Stimulated activated CD4-positive, alpha-beta T cell treated with anti-CD3 and anti-CD28 coated beads, Interleukin-15, amount 100 ng/mL, for 48 hours (primary cell): ENCODE measurements at places on chromosomes 1 and 21.

GRCh38 chr1:64033667-64034220, 169.7 kb upstream of the UBE2U start:
- no peak for DNase-seq

GRCh38 chr21:35120631-35121180, 71.6 kb upstream of the RUNX1 start:
- DNase-seq = no peak

- no peak for DNase-seq
Measured at GRCh38 chr1:30405081-30405480, 318.3 kb downstream of the MATN1 start.

DNA sequence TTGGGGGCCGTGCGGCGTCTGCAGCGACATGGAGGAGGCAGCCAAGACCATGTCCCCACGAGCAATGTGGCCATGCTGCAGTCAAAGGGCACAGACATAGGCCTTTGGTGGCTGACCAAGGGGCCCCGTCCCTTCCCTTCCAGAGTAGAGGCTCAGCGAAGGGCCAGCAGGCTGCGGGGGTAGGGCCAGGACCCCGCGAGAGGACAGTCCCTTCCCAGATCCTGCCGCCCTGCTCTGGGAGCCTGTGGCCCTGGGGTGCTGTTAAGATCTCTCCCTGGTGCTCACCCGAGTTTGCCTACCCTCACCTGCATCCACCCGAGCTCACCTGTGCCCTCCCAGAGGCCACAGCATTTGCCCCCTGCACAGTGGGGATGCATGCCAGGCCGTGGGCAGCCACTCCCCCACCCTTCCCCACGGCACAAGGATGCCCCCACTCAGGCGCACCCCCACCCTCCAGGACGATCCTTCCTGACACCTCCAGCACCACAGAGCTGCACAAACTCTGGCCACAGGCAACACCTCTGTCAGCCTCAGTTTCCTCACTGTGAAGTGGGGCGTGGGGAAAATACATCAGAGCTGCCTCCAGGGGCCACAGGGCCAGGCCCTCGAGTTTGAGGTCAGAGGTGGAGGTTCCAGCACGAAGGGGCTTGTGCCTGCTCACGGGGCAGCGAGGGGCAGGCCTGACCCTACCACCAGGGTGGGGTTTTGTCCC, 15.5 kb downstream of the ITGB2 start:
- no peak for DNase-seq

DNA sequence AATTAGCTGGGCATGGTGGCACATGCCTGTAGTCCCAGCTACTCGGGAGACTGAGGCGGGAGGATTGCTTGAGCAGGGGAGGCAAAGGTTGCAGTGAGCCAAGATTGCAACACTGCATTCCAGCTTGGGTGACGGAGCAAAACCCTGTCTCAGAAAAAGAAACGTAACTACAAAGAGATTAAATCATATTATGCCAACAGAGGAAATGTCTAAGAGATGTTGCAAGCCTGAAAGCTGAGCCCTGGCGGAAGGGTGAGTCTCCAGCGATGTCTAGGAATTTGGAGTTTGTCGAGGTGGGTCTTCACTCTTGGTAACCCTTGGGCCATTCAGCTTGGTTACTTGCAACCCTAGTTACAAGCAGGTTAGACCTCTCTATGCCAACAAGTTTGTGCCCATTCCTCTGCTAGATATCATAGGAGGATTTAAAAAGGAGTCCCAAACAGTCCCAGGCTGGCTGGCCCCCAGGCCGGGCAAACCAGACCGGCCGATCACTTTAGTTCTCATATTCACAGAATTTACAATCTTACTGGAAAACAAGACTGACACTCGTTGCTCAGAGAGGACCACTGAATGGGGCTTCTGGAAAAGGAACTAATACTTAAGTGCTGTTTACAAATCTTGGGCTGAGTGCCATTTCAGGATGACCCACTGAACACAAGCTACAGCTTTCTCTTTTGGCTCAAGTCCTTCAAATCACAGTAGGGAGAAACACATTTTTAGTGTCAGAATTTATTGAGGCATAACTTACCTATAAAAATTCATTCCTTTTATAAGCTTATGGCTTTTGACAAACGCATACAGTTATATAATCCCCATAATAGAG, 27.1 kb downstream of the SLC30A1 start:
- DNase-seq = no peak

DNA sequence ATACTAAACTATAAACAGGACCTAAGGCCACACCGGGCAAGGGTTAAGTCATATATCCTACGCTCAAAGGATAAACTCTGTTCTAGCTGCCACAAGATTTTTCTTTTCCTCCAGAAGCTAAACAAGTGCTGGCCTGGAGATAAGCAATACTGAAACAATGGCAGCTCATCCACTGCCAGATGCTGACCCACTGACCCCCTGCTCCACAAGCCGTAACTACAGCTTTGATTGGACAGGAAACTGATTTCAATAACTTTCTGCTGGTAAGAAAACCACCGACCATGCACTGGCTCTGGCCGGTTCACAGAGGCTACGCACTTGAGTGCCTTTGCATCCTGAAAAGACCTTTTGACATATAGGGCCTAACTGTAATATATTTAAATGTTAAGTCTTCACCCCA, 51.3 kb upstream of the PLA2G2C start:
- no peak for DNase-seq

GRCh38 chr1:13651279-13651678, 48.7 kb upstream of the PRDM2 start:
- DNase-seq = no peak

- no peak for DNase-seq
Measured at GRCh38 chr1:111618961-111619634, 491 bp upstream of the RAP1A start.

DNA sequence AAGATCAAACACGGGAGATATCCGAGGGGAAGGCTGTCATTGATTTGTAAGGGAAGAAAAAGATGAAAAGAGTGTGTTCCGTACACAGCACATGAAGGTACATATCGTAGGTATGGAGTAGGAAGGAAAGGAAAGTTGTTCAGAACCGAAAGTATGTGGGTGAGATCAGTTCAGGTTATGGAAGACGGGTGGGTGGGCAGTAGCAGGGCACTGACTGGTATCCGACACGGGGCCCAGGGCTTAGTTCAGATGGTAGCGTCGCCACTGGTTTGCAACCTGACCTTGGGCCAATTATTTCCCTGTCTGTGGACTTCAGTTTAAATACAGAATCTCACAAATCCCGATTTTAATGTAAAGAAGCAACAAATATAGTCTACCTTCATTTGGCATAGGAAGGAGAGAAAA, 27.8 kb upstream of the A3GALT2 start:
- peak; percentile 5 for DNase-seq

GRCh38 chr1:88727205-88727604, 43.1 kb downstream of the PKN2 start:
- no peak for DNase-seq

GRCh38 chr1:198848649-198849048, 209.8 kb downstream of the PTPRC start:
- no peak for DNase-seq

DNA sequence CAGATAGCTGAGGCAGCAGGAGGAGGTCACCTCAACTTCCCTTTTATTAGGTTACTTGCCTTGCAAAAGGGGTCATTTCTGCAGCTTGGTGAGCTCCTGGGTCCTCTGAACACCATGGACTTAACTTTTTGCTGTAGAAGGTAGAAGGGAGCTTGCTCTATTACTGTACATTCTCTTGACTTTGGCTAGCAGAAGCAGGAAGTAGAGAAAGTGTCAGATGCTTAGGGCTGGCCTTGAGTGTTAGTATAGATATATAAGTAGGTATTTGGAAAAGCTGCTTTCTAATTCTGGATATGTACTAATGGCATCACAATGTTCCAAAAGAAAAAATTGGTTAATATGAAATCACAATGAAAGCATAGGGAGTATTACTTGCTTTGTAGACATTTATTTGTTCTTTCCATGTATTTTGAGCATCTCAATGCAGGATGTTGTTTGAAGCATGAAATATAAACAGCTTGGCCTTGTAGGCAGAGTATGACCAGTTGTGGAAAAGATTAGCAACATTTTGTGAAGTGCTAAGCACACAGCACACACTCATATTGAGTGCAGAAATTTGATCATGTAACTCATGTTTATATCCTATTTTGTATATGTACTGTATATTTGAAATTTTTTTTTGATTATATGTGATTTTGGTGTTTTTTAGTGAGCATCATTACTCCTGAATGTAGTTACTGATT, 108.8 kb downstream of the DYRK1A start:
- no peak for DNase-seq

- DNase-seq = no peak
Measured at GRCh38 chr21:46163380-46163779, 8.0 kb upstream of the FTCD start.

DNA sequence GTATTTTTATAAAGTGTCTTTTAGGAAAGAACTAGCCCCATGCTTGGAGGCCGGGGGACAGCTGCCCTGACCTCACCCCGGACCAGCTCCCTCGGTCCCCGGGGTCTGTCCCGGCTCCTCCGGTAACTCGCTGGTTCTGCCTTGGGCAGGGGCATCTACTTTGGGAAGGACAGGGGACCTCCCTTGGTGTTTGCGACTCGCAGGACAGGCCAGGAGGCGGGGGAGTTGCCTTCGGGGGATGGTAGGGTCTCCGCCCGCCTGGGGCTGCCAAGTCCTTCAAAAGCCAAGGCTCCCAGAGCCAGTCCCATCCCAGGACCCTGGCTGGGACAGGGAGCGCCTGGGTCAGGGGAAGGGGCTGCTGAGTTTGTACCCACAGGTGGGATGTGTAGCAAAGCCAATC, 157.9 kb downstream of the PEX14 start:
- no peak for DNase-seq

GRCh38 chr1:246262281-246262680, 244.8 kb downstream of the SMYD3 start:
- DNase-seq = no peak

DNA sequence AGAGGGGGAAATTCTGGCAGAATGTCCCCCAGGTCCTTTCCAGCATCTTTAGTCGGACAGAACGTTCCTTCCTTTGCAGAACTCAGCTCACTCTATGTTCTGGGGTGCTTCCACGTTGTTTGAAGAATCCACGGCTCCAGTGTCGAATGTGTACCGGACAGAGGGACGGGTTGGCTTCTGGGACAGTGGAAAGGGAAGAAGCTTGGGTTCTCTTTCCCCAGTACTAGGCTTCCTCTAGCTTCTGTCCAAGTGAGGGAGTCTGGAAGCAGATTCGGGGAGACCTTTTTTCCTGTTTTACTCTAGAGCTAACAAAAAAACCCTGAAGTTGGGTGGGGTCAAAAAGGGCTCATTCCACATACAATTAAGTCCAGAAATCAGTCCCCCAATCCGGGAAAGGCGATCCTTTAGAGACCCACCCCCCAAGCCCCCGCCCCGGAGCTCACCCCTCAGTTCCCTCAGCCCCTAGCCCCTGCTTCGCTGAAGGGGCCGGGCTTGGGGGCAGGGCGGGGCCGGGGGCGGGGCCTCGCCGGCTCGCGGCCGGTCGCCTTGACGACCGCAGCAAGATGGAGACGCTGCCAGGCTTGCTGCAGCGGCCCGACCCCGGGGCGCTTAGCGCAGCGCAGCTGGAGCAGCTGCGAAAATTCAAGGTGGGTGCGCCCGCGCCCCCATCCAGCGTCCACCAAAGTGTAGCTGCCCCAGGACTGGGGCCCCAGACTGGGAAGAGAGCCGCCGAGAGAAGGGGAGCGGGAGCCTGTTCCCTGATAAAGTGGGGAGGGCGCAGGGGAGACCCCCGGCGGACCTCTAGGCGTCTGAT, at the start of gene RIIAD1:
TSS of gene RIIAD1 (plus strand) at position 549 of the 814 bp plus-strand sequence. CDS start at position 564, 15 bp downstream.
- no peak for DNase-seq

DNA sequence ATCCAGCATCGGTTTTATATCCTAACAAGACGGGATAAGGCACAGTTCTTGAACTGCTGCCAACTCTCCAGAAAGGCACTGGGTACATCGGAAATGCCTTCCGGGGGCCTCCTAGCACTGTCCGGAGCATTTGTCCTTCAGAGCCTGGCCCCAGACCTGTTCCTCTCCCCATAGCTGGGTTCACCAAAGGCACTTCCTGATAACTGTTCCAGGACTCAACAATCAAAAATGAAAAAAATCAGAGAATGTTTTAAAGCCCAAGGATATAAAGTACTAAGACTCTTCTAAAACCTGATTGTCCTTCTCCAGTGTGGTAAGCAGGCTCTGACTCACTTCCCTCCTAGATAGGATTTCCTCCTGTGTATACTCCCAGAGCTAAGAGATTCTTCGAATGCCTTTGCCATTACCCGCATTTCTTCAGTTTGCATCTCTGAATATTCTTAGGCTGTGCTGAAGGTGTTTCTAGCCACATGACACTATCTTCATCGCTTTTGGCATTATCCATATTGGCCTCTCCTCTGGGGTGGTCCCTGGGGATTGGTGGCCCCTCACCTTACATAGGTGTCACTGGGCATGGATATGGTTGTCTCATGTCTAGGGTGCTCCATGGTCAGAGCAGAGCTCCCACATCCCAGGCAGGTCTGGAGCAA, 112.9 kb downstream of the ZBTB18 start:
- no peak for DNase-seq
